Right hindlimb (tissue), 1 donor: ENCODE measurements at places on chromosomes 12 and 14.

DNA sequence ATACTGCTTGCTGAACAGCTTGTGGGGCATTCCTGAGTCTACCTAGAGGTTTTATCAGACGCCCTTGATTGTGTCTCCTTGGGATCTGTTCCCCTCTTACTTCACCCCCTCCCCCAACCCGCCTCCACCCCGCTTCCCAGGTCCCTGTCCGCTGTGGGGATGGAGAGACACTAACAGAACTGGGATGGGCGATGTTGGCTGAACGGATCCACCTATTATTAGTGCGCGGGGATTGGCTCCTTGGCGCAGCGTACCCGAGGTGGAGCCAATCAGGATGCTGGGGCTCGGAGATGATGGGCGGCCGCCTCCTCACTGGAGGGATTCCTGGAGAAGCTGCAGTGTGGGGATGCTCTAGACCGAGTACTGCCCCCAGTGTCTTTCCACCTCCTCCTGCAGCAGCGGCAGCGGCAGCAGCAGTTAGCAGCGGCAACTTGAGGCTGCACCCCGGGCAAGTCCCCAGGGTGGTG is at the start of gene SYT1:
Gene SYT1 (plus strand): TSS at position 372 of the 467 bp plus-strand sequence.
- DNase-seq, result peak; percentile 72

GRCh38 chr12:31651893-31652521 is 7.5 kb upstream of the ETFBKMT start:
- no peak for DNase-seq

- DNase-seq, result no peak
Observed at GRCh38 chr12:47988073-47989022, 15.9 kb downstream of the COL2A1 start.

- no peak for DNase-seq
Observed at GRCh38 chr12:90833228-90833627, 121.7 kb downstream of the CCER1 start.

DNA sequence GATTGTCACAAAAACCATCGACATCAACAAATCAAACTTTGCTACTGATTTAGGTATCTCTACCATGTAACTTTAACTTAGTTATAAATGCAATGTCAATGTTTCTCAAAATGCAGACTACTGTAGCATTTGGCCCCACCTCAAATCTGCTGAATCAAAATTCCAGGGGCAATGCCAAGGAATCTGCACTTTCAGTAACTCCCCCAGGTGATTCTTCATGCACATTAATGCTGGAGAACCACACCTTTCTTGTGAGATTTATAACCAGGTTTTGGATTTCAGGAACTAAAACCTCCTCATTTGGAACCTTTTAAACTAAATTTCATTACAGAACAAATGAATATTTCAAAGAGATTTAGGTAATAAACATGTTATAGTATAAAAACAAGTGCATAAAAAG is 4.9 kb downstream of the ATP2B1 start:
- DNase-seq, result no peak

GRCh38 chr14:85409481-85410210 is 120.3 kb upstream of the FLRT2 start:
- DNase-seq, result no peak

GRCh38 chr12:124786061-124786964 is 77.4 kb downstream of the SCARB1 start:
- DNase-seq, result peak; percentile 95

GRCh38 chr12:120988234-120988633 is 9.9 kb downstream of the HNF1A start:
- DNase-seq, result no peak

- DNase-seq, result no peak
Observed at GRCh38 chr12:52672321-52672933, 7.8 kb downstream of the KRT1 start.
